Urinary bladder (tissue), 4 donors: ENCODE measurements at places on chromosomes 2 and 18.

- no peak for DNase-seq
Measured at GRCh38 chr2:119487434-119488244, 36.6 kb downstream of the SCTR start.

DNA sequence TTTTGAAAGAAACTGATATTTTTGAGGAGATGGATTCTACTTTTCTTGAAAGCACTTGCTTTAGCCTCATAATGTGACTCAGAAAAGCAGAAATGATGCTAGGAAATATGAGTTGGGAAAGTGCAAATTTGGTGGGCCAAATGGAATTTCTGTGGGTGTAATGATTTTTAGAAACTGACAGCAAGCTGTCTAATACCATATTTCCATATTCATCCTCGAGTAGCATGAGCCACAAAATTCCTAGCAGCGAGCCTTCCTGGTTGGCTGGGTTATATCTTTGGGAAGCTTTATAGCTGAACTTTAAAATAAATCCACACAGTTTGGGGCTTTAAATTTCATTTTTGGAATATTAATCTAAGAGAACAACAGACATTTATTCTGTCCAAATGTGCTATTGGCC is 190.0 kb downstream of the DSC3 start:
- no peak for DNase-seq

DNA sequence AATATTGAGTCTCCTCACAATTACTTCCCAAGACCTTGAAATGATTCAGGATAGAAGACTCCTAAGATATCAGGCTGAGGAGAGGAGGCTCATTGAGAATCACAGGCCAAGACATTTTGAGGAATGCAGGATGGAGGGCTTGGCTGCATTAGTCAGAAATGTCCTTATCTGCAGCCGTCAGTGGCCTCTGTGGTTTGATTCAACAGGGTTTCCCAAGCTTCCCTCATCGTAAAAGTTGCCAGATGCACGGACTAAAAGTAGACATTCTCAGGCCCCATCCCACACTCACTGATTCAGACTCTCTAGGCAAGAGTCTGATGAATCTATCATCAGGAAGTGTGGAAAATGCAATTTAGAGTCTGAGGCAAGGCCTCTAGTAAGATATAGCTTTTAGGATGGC is 34.0 kb upstream of the TMEM178A start:
- DNase-seq, result no peak

- DNase-seq, result no peak
Measured at GRCh38 chr2:190789074-190790004, 91.3 kb upstream of the GLS start.

GRCh38 chr2:189581354-189582139 is 961 bp upstream of the SLC40A1 start:
- DNase-seq, result no peak

DNA sequence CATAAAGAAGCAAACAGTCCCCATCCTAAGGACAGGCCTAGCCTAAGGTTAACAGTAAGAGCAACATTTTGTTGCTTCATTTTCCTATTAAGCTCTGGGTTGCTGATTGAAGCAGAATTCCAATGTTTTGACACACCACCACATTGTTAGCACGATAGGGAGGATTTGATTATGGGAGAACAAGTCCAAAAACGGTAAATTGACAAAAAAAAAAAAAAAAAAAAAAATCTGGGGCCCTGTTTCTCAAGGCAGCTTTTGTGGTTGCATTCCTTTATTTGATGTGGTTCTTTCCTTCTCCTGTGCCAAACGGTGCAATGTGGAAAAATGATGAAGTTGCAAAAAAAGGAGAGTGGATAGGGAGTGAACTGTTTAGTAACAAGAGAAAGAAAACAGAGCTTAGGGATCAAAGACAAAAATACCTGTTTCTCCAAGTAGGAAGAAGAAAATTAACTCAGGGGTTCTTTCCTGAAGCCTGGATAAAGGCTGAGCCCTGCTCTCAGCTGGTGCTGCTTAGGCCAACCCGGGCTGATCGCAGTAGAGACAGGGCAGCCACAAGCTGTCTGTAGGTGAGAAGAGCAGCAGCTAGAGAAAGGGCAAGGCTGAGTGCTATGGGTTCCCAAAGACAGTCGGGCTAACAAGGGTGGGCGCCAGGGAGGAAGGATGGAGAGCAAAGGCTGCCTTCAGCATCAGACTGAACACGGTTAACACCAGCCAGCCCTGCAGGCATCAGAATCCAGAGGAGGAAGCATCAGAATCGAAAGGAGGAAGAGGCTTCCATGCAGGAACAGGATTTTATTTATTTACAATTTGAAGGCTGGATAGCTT is 167.8 kb upstream of the FOSL2 start:
- DNase-seq, result no peak

DNA sequence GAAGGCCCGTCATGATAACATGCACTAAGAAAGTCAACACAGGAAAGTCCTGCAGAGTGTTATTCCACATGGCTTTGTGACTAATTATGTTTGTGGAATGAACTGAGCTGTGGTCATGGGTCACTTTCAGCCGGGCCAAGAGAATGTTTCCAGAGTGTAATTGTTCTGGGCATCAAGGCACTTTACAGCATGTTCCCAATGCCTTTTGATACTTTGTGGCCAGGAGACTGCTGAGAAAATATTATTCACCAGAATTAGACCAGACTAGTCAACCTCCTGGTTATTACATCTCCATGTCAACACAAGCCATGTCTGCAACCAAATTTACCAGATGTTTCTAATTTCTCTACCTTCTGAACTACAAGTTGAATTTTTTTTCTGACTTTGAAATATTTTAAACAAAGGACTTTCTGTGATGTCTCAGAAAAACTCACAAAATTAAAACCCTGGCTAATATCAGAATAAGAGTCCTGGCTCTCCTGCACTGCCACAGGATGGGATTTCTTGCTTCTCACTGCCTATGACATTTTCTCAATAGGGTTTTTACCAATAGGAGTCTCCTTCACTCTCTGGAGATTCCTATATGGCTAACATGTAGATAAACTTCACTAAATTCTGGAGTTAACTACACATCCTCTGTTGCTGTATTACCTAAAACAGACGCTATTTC is 90.6 kb upstream of the WDR75 start:
- DNase-seq, result no peak

GRCh38 chr2:25109822-25110221 is 58.6 kb downstream of the POMC start:
- DNase-seq, result no peak

GRCh38 chr2:147460155-147460554 is 384.7 kb upstream of the ACVR2A start:
- DNase-seq, result no peak

DNA sequence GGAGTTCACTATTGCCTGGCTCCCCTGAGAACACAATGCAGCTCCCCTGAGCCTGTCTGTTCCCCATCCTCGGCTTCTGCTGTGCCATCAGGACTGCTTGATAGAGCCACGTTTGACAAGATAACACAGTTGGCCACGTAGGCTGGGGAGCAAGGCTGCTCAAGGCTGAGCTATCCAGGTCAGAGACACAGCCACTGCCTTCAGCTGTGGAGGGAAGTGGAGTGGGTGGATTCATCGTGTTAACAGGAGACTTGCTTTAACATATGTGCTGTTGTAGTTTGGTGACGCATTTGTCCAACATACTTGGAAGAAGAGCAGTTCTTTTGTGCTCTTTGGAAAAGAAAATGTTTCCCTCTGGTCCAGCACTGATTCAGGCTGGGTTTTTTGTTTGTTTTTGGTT is 68.8 kb downstream of the WDSUB1 start:
- no peak for DNase-seq

DNA sequence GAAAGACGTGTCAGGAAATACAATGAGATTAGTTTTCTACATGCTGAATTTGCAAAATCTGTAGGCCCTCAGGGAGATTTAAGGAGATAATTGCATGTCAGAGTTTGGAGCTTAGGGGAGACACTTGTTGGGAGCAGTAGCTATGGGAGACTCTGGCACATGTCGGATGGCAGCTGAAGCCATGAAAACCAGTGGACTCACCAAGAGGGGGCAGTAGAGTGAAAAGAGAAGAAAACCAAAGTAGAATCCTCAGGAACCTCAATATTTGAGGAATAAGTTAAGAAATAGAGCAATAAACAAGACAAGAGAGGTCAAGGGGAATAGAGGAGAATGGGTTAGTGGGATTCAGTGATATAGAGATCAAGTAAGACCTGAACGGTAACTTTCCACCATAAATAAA is 24.8 kb downstream of the RUFY4 start:
- no peak for DNase-seq

- DNase-seq, result no peak
Measured at GRCh38 chr2:233912691-233913423, 4.3 kb upstream of the TRPM8 start.

DNA sequence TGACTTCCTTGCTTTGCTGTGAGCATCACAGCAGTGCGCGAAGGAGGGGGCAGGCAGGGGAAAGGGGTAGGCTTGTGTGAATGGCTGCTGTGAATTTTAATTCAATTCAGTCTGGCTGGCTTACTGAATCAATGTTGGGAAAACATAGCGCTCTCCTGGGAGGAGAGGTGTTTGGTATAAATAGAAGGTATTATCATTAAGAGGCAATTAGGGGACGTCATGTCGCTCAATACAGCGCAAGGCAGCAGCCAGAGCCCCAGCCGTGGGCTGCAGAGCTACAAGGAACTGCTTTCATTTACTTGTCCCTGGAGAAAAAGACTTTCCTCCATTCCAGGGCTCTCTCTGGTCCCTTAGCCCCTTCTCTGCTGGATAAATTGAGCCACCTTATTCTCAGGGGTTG is 181.4 kb upstream of the MSH6 start:
- no peak for DNase-seq

DNA sequence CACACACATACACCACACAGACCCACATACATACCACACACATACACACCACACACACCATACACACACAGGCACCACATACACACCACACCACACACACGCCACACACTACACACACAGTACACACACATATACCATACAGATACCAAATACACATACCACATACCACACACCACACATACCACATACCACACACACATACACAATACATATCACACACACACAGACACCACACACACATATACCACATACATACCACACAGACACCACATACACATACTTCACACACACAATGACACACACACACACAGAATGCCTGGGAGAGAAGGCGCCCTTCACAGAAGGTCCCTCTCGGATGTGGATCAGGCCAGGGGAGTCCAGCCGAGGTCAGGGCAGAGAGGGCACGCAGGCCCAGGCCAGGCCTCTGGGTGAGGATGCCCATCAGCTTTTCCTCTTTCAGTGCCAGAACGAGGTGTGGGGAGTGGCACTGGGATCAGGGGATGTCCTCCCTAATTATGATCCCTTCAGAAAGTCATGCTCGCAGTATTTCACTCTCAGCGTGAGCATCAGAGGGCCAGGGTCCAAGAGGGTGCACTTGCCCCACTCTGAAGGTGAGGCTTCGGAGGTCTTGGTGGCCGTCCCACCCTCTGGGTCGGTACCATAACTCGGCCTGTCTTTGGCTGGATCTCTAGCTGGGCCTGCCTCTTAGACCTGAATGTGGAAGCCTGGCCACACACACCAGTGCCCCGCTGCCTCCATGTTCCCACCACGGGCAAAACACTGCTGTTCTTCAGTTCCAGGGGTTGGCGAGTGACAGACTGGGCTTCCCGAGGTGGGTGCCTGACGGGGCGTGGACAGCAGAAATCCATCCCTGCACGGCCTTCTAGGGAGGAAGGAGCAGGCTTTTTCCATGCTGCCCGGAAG is 70.6 kb upstream of the ODC1 start:
- no peak for DNase-seq

GRCh38 chr2:160140471-160140870 is 59.6 kb downstream of the ITGB6 start:
- no peak for DNase-seq

- DNase-seq, result no peak
Measured at GRCh38 chr2:145593280-145593679, 1073.4 kb upstream of the ZEB2 start.

GRCh38 chr2:80573950-80574349 is 269.4 kb upstream of the LRRTM1 start:
- no peak for DNase-seq

DNA sequence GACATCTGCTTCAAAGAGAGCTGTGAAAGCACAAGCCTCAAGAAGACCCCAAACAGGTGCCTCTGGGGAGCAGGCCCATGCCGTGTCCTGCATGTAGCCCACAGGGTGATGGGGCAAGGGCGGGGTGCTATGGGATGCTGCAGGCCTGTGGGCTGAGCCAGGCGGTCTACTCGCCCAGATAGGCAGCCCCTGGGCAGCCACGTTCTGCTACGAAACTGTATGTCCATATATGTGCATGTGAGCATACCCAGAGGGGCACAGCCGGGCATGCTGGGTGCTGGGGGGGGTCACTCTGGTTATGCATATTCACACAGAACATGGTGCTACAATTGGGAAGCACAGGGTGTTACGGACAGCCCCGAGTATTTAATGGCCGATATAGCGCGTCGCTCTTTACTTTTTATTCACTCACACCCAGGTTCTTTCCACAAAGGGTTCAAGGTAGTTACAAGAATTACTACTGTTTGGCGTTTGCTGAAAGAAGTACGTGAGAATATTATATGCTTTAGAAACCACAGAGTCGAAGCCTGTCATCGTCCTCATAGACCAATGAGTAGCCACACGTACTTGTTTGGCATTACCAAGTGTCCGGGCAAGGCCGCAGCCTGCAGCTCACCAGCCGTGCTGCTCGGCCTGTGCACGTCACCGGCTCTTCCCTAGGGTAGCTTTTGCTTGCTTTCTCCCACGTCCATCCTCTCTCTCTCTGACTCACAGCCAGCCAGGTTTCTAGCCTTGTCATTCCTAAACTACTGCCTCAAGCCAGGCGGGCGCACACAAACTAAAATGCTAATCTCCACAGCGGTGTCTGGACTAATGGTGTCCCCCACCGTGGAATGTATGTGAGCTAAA is 14.4 kb downstream of the MTERF4 start:
- no peak for DNase-seq

- DNase-seq, result no peak
Measured at GRCh38 chr2:138782383-138782782, 2.2 kb upstream of the NXPH2 start.

- no peak for DNase-seq
Measured at GRCh38 chr18:68478246-68478645, 236.7 kb downstream of the TMX3 start.

DNA sequence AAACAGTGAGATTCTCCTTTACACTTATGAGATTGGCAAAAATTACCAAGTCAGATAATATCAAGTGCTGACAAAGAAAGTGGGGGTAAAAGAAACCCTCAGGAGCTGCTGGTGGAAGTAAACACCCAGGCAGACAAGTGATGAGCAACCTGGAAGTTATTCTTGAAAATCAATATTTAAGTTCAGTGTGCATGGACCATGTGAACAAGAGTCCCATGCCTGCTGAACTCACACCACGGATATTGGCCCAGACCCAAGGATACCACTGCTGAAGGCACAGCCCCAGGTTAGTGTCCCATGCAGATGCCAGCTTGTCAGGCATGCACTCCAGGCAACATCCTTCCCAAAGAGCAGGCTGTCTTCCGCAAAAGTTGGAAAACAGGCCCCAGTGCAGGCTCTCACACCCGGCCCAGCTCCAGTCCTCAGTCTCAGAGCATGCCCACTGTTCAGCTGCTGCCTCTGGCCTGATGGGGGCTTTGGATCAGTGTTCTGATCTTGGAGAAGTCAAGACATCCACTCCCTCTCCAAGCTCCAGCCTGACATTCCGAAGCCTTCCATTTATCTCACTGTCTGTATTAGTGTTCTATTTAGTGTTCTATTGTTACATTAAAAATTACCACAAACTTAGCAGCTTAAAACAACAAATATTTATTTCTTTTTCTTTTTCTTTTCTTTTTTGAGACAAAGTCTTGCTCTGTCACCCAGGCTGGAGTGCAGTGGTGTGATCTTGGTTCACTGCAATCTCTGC is 70.0 kb downstream of the HS1BP3 start:
- DNase-seq, result no peak

GRCh38 chr2:79453918-79454317 is 58.9 kb upstream of the CTNNA2 start:
- DNase-seq, result no peak

- no peak for DNase-seq
Measured at GRCh38 chr2:12605936-12606335, 110.8 kb upstream of the TRIB2 start.
